PC-9 (cell line): ENCODE measurements at places on chromosomes 11 and 22. TPM values are rescaled to one million over a fixed set of nuclear protein-coding genes. Genes with fewer than 3 reads are reported as not detected.

The CRYBA4 gene
- not detected in 2 replicates for total RNA-seq

The CFAP300 gene
- total RNA-seq, result 1.9 and 2.2 TPM in 2 replicates

The PIH1D2 gene
- total RNA-seq, result 2.0 and 4.8 TPM in 2 replicates

- no peak for DNase-seq
Measured at GRCh38 chr11:47847537-47847891, 636 bp downstream of the NUP160 start.

DNA sequence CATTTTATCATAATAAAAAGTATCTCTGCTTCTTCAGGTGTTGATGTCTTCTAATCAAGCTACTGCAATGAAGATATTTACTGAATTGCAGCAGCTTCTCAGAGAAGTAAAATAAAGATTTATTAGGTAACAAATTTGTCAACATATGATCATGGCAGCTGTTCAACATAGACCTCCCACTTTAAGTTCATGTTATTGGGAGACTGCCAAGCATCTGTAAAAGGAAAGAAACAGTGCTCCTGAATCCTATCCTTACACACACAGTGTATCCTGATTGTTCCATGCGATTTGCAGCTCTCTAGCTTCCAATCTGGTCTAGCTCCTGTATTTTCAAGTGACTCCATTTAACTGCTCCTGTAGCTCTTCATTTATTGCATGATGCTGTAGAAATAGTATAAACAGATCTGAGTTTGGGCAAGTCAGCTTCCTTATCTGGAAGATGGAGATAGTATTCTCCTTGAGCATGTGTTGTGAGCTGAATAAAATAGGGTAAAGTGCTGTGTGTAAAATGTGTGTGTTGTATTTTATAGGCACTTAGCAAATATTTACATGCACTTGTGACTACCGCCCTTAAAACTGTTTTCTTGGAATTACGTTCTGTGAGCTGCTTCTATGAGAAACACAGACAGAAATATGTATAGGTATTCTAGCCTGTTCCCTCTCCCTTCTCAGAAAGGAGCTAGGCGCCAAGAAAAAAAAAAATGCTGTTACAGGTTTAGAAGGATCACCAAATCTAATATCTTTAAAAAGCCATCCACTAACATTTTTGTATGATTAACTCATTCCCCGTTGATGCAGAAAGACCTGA is 290.6 kb downstream of the JRKL start:
- no peak for DNase-seq

DNA sequence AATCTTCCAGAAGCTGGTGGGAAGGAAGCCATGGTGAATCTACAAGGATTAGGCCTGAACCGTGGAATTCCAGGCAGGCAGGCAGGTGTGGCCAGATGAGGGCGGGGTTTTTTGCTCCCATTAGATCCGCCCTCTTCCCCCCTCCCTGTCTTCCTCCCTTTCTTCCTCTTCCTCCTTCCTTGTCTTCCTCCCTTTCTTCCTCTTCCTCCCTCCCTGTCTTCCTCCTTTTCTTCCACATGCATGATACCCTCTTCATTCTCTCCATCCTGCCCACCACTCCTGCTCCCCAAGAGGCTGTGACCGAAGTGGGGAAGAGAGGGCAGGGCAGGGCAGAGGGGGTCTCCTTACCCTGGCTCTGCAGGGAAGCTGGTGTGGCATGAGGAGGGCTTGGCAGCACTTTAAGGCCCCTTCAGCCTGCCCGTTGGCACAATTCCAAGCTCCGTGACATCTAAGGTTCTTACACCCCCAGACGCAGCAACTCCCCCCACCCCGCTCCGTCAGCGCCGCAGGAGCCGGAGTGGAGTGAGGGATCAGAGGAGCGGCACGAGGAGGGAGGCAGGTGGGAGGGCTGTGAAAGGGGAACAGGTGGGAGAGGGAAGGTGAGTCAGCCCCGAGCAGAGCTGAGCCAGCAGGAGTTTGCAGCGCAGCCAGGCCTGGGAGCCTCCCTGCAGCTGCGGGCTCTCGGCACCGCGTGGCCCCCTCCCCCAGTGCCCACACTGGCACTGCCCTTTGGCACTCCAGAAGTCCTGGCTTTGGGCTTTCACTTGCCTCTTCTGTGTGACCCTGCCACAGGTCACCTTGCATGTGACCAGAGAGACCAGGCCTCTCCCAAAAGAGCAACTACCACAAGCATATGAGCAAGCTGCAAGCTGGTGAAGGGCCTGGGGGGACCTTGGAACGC is 32.1 kb downstream of the KCNJ4 start:
- no peak for DNase-seq

DNA sequence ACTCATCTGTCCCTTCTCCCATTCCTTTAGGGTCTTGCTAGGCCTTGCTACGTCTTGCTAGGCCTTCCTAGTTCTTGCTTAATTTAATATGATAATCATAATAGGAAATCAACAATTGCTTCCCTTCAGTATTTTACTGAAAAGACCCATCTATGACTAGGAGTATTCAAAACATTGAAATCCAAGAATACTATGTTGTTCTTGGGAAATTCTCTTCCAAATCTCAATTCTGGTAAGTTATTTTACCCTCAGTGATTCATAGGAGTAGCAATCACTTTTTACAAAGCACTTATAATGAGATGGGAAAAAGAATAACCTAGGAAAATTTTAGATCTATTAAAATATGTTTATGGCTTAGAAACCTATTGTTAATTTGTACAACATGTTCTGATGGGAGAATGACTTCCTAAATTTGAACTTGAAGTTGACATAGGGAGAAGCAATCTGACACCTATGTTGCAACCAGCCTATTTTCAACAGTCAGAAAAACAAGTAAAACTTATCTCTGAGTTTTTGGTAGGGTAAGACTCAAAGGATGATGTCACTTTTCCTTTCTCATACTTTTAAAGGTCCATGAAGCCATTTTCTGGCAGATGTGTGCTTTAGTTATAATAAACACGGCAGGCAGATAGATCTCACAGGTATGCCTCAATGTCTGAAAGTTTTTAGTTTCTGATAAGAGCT is 29.5 kb upstream of the HIPK3 start:
- peak; percentile 60 for DNase-seq

- peak; percentile 46 for DNase-seq
Measured at GRCh38 chr22:45069925-45070324, 60.1 kb upstream of the PHF21B start.

GRCh38 chr22:41816871-41817270 is 16.0 kb upstream of the SREBF2 start:
- no peak for DNase-seq

DNA sequence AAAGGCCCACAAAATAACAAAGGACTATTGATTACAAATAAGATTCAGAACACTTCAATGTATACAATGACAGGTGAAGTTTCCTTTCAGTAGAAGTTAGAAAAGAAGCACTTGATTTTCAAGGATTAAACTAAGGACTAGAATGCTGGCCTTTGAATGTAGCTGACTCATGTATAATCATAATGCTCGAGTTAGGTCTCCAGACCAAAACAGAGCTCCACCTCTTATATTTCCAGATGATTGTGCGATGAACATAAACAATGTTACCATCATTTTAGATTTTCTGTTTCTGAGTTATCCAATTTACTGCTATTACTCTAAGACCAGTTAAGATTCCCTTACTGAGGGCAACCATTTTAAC is 40.4 kb upstream of the RAPSN start:
- DNase-seq, result no peak

DNA sequence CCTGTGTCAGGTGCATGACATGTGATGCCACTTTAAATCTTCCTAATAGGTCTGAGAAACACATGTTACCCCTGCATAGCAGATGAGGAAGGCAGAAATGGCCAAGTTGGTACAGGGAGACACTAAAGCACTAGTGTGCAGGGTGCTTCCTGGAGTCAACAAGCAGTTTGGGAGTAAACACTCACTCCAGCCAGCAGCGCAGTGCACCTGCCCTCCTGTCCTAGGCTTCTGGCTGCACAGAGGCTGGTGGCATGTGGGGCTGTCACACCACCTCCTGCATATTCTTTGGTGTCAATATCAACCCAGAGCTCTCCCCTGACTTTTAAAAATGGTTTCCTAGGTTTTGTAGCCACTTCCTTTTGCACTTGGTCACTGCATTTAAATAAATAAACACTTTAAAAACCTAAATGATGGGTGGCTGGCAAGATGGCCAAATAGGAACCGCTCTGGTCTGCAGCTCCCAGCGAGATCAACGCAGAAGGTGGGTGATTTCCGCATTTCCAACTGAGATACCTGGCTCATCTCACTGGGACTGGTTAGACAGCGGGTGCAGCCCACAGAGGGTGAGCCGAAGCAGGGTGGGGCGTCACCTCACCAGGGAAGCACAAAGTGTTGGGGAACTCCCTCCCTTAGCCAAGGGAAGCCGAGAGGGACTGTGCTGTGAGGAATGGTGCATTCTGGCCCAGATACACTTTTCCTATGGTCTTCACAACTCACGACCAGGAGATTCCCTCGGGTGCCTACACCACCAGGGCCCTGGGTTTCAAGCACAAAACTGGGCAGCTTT is 33.5 kb downstream of the GAB4 start:
- no peak for DNase-seq

GRCh38 chr22:40128989-40129388 is 48.7 kb upstream of the TNRC6B start:
- no peak for DNase-seq

DNA sequence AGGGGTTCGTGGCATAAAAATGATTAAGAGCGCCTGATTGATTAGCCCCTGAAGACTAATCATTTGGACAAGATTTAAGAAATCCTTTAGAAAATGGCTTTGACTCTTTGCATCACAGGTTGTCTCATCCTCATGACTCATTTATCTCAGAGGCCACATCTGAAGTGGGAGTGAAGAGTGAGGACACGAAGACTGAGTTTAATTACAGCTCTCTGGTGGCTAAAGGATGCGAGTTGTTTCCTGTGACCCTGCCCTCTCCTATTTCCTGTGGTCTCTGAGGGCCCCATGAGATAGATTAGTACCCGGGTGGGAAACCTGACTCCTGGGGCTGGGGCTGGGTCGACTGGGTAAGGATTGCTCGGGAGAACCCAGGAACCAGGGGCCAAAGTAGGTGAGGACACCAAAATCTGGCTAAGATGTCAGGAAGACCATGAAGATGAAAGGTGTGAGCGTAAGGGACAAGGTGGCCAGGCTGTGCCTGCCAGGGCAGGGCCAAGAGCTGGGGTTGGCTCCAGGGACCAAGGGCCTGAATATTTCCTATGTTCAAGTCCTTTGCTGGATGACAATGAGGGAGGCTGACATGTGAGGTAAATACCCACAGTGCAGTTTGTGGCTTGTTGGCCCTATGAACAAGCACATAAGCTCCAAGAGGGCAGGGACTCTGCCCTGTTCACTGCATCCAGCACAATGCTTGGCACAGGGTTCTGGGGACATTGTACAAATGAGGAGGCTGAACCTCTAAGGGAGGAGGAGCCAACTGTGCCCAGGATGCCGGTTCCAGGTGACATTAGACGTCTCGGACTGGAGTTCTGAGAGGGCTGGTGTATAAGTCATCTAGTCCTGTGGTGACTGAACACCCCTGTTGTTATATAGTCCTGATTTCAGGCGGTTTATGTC is 3.6 kb downstream of the OTOG start:
- DNase-seq, result no peak
